ENCODE measurements at places on chromosomes 1 and 21.

DNA sequence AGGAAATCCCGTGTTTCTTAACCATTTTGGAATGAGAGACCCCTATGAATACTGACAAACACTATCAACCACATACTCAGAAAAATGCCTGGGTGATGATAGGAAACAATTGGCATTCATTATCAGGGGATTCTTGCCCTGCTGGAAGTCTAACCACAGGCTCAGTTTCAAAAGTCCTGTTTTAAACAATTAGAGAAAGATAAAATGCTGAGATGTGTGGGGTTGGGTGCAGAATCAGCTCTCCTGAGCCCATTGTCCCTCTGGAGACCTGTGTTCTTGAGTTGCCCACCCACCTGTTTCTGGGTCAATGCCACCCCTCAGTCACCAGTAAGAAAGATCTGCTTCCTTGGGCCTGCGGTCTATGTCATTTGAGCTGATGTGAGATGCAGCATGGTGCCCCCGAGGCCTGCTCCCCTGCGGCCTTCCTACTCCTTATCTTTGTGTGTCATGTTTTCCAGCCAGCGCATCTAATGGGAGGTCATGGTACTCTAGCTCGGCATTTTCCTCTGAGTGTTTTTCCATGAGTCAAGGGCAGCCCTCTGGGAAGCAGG lies 130.3 kb upstream of the PLXNA2 start:
- DNase-seq = no peak

DNA sequence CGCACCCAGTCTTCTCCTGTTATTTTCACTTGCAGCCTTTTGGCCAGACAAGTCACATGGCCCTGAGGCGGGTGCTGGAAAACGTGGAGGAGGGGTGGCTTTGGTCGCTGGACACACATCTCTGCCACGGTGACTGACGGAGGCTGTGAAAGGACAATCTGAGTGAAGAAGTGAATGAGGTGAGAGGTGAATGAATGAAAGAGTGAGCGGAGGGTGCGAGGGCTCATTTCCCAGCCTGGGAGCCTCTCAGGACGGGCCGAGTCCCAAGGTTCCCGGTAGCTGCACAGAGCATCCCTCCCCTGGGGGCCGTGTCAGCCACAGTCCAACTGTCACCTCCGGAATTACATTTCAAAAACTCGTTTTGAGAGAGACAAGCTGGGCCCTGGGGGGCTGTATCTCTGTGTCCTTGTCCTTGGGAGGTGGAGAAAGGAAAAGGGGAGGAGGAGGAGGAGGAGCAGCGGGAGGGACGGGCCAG lies 89.6 kb downstream of the UBIAD1 start:
- no peak for DNase-seq

DNA sequence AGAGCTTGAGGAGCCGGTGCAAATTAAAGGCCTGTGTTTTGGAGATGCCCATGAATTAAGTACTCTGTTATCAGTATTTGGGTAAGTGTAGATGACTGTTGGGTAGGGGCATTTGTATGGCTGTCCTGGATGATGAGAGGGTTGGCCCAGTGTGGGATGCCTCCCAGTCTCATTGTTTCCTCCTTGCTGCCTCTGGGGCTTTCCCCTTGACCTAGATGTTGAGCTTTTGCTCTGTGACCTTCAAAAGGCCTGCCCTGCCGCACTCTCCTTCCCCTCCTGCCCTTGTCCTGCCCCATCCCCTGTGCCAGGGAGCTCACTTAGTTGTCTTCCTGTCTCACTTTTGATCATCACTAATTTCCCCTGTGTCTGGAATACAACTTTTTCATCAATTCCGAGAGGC lies 10.0 kb downstream of the GALNT2 start:
- no peak for DNase-seq

GRCh38 chr1:233654658-233655280 lies 40.9 kb downstream of the KCNK1 start:
- DNase-seq = no peak

GRCh38 chr1:117324357-117324756 lies 42.9 kb upstream of the MAN1A2 start:
- no peak for DNase-seq

DNA sequence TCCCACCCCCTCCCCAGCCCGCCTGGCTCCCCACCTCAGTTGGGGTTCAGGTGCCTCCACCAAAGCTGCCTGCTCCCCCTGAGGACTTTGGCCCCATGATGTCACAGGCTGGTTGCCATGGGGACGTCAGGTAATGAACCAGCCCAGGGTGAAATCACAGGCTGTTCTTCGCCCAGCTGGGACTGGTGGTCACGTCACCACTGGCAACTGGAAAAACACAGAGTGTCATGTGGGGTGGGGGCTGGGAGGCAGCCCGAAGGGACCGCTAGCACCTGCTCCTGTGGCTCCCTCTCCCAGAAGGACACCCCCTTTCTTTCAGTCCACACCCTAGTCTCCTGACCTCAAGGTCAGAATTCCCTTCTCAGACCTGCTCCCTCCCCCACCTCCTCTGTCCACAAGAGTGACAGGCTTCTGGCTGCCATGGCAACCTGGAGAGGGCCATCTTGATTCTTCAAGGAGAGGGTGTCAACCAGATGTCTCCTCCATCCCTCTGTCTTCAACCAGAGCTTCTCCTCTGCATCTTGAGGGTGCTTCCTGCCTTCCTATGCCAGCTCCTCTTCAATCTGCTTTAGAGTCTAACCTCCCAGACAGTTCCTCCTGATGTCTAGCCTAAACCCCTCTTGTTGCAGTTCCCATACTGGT lies 6.2 kb downstream of the FAM131C start:
- DNase-seq = no peak

GRCh38 chr1:2411801-2412394 lies 466 bp downstream of the PEX10 start:
- DNase-seq = no peak

DNA sequence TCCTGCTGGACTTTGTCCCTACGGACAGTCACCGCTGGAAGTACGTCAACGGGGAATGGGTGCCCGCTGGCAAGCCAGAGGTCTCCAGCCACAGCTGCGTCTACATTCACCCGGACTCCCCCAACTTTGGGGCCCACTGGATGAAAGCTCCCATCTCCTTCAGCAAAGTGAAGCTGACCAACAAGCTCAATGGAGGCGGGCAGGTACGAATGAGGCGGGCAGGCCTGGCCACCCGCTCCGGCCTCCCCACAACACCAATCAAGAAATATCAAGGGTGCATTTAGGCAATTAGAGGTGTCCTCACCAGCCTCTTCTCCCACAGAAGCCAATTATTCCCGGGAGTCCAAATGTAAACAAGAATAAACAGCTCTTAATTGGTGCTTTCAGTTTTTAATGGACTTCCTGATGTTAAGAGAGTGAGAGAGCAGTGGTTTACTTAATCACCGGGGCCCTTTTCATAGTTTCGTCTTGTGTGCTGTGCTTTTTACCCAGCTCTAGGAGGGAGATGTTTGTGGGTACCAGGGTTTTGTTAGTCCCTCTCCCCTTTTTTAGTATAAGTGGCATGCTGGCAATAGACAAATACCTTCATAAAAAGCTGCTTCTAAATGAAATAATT lies 10.7 kb downstream of the TBX19 start:
- no peak for DNase-seq

DNA sequence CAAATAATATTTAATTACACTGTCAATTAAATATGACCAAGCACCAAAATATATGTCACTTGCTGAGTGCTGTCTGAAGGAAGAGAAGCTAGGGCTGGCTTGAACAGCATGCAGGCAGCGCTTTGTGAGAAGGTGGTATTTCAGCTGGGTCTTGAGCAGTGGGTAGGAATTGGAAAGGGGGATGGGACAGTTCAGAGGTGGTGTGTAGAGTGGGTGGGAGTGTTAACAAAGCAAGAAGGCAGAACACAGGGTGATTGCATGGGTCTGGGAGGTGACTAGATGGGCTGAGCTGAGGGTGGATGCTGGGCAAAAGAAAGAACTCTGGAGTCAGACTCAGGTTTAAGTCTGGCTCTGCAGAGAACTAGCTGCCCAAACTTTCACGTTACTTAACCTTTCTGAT lies 14.3 kb upstream of the ETV3 start:
- DNase-seq = no peak

DNA sequence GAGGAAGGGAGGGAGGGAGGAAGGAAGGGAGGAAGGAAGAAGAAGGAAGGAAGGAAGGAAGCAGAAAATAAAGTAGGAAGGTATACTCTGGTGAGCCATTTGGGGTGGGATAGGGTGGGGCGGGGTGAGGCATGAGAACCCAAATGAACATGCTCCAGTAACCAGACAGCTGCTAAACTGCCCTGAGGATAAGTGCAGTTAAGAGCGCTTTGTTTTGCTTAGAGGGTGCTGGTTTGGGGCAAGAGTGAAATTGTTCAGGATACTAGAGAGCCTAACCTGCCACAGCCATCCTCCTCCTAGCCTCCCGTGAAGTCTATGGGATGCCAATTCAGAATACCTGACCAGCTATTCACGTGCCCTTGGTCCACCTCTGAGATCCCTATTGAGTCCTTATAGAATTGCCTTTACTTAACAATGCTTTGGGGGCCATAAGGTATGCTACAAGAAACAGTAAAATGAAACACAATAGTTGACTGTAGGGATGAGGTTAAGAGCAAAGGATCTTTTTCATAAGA lies 59.0 kb upstream of the ATF3 start:
- DNase-seq = no peak

DNA sequence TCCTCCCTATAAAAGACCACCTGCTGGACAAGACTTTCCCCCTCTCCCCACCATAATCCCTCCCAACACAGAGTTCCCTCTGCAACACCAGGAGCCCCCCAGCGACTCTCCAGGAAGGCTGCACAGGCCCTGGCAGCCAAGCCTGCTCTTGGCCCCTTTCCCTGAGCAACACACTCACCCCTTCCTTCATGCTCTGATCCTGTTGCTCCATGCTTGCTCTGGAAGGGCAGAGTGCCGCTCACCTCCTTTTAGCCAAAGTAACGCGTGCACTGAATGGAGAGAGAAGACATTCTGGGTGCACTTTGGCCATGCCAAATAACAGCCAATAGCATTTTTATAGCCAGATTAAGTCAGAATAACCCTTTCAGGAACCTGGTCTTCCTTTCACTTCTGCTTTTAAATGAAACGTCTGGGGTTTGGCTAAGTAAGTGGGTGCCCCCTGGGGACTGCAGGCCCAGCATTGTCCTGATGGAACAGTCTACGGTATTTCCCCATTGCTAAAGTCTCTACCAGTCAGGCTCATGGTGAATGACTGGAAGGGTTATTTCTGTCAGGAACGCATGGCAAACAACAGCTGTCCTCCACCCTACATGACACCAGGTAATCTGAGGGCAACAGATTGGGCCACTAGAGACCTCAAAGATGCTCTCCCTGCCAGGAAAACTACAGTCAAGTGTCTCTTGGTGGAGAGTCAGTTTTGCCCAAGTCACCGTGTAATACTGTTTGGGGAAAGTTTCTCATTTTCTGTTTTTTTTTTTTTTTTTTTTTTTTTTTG lies at the start of gene SLC2A5:
Gene SLC2A5, minus strand, starts transcription at position 310 of the 775 bp plus-strand sequence. Its CDS starts 99 bp downstream, at position 211.
- DNase-seq = no peak

GRCh38 chr1:6603915-6604558 lies 1.4 kb upstream of the KLHL21 start:
- DNase-seq = no peak

DNA sequence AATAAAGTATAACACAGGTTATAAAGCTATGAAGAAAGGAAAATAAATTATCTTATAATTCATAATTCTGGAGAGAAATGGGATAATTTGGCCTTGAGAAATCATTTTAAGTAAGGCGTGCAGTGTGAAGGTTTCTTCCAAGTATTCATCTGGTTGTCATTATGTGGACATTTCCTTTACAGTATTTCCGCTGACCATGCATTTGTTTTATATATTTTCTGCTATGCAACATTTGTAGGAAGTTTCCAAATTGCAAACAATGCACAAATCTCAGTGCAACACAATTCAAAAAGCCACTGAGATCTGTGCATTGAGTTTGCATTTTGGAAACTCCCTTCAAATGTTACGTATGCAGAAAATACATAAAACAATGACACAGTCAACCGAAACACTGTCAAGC lies 17.8 kb downstream of the ZNF670 start:
- no peak for DNase-seq

DNA sequence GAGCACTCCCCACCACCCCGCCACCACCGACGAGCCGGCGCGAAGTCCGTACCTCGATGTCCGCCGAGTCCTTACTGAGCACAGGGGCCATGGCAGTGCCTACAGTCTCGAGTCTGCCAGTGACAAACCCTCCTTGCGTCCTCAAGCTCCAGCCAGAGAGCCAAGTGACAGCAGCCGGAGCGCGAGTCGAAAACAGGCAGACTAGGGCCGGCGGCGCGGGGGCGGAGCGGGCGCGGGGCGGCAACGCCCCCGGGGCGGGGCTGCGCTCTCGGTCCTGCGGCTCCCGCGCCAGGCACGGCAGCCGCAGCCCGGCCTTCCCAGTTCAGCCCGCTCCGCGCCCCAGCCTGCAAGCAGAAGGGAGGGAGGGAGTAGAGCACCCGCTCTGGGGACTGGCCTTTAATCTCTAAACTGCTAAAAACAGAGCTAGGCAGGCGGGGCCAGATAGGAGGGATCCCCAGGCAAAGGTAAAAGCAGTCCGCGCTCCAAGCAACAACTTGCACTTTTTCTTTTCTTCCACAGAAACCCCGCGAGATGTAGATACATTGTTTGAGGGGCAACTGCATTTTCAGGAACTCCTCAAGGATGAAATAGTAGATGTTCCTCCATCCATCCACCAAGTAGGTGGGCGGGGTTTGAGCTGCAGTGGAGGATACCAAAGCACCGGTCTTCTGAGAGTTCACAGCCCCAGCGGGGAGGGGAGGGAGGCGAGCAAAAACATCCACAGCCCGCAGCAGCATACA lies at the start of gene DPYD:
Gene DPYD, minus strand, starts transcription at position 203 of the 740 bp plus-strand sequence. Its CDS starts 112 bp downstream, at position 91.
- peak; percentile 82 for DNase-seq

DNA sequence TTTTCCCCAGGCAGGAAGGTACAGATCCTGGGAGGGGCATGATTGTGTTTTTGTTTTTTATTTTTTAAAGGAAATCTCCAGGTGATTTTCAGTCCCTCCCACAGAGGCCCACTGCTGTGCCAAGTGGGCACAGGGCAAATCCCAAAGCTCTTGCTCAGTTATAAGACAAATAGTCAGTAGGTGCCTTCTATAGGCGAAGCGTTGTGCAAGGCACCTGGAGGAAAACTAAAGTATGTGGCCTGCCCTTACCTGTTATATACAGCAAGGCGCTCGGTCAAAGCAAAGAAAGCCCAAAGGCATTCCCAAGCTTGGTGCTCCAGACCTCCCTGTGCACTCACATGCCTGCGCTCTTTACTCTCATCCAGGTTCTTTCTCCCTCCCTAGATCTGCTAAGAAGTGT lies 81.0 kb downstream of the KCNJ15 start:
- no peak for DNase-seq

- DNase-seq = no peak
Measured at GRCh38 chr1:46583494-46583893, 20.6 kb downstream of the MKNK1 start.

GRCh38 chr1:55369474-55369873 lies 154.3 kb upstream of the USP24 start:
- no peak for DNase-seq

- DNase-seq = no peak
Measured at GRCh38 chr1:5973771-5974170, 18.5 kb downstream of the NPHP4 start.

DNA sequence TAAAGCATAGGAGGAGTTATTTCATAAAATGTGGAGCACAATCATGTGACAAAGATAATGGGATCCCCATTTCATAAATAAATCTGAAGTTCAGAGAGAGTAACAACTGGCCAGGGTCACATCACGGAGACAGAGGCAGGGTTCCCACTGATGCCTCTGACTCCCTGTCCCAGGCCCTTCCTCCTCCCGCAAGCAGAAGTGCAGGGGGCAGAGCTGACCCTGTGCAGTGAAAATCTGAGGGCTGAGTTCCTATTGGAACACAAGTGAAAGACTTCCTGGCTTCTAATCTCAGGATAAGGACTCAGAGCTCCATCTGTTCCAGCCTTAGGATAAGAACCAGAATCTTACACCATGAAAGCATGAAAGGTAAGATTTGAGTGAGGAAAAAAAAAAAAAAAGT lies 22.0 kb downstream of the SELL start:
- no peak for DNase-seq

- no peak for DNase-seq
Measured at GRCh38 chr21:36204980-36205379, 48.4 kb downstream of the DOP1B start.
